ENCODE measurements at places on chromosomes 2 and 18.
A peak's percentile ranks its signal among the peaks of the same experiment; 100 is the strongest.

DNA sequence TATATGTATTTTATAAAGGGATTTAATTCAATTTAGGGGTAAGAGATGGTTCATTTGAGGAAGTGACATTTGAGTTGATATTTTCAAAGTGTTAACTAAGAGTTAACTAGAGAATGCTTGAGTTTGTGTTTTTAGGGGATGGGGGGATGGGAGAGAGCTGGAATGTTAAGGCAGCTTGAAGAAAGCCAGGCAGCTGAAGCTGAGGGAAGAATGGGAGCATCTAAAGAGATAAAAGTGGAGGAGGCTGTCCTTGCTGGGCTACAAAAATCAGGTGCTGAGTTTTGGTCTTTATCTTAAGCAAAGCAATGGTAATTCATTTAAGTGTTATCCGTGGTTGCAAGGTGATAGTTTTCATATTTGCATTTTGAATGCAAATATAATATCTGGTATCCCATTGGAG, 9.2 kb downstream of the CHST9 start:
- DNase-seq, result no peak

- DNase-seq, result no peak
These were observed 910.8 kb upstream of the CDH2 start for GRCh38 chr18:29087616-29088246.

DNA sequence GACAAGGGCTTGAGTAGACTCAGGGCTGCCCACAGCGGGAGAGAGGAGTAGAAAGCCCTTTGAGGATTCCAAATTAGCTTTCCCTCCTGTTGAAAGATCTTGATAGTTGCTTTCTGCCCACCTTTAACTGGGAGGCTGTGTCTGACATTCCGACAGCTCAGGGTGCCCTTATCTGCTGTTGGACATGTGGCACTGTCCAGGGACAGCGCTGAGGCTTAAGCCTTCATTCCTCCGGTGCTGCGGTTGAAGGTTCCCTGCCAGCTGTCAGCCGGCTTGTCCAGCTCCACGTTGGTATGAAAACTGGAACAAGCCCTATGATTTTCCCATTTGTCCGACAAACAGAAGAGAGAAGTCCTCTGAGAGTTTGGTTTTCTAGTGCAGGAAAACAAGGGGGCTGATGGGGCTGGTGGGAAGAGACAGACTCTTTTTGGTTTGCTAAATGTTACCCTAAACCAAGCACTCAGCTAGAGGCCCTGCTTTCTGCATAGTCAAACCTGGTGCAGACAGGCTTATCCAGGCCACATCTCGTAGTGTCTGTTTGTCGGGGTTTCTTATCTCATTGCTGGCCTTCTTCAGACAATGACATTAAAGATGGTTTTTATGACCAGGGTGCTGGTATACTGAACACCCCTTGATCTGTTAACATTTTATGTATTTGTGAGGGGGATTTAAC, 24.5 kb downstream of the GREB1 start:
- no peak for DNase-seq

GRCh38 chr2:35410431-35411061, 945.0 kb upstream of the CRIM1 start:
- DNase-seq, result no peak

DNA sequence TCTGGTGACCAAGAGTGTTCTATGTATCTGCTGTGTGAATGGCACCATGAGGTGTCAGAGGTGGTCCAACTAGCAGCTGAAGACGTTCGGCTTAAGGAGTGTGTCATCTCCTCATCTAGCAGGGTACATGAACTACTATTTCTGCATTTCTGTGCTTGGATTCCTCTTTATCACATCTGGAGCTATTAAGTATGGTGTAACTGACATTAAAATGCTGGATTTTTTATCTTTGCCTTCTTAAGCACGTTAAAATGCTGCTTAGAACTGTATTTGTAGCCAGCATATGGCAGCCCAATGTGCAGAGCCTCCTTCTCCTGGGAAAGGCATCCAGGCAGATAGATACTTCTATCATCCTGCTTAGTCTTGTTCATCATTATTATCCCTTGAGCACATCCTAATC, 409.3 kb upstream of the MMADHC start:
- DNase-seq, result no peak

DNA sequence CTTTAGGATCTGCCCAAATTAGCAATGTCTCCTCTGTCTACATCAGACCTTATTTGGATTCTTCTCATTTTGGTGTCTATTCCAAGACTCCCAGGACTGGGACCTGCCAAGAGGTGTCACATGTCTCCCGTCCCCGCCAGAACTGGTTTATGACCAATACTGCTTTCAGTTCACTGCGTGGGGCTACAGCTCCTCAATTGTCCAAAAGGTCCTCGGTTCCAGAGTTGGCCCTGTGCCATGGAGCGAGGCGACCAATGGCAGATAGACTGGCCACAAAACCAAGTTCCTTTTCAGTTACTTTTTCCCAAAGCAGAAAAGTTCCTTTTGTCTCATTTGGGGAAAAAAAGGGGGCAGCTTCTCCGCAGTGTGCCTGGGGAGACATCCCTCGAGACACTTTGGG, 144.1 kb upstream of the ZNF236 start:
- no peak for DNase-seq

DNA sequence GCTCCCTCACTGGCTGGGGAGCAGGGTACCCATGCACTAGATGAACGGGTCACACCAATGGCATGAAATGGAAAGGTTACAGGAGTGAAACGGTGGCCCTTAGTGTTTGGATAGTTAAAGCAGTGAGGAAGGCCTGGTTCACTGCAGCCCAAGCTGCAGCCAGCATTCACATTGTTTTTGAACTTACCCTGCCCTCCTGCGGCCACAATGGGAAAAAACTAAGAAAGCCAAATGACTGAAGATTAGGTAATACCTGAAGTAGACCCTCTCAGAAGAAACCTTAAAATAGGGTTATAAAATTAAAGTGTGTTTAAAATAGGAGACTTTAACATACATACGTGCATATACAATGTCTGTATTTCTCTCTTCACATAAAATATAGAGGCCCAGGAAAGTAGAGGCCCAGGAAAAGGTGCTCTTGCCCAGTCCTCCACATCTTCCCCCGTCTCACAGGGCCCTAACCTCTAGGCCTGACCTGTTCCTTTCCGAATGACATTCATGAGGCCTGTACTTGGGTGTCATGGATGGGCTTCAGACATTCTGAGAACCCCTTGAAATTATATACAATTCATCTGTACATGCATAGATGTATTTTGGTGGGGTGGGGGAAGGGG, 33.3 kb downstream of the DOK1 start:
- DNase-seq, result peak; percentile 28

DNA sequence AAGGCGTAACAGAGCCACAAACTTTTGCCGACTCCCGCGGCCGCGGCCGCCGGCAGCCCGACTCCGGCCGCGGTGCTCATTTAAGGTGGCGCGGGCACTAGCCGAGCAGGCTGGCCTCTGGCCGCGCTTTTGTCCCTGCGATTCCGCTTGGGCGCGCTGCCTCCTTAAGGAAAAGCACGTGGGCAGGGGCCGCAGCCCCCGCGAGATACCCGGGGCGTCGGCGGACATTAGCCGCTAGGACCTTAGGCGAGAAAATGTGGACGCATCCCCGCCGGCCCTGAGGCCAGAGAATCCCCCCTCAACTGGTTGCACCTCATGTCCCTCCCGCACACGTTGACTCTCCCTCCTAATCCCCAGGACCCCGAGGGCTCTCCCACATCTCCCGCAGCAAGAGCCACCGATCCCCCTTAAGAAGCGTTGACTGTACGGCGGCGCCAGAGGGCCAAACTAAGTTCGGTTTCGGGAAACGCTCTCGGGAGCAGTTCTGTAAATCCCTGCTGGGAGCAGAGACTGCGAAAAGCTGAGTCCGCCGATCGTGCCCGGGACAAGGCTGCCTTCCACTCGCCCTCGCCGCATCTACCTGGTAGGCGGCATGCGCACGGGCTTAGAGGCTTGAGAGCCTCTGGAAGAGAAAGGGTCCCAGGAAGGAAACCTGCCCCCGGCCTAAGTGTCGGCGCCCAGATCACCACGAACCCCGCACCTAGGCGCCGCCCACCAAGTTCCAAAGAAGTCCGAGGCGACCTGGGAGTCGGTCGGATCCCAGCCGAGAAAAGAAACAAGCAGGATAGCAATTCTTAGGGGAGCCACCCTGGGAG, 1.8 kb upstream of the SATB2 start:
- no peak for DNase-seq

- DNase-seq, result no peak
These were observed 157.1 kb downstream of the PRPF40A start for GRCh38 chr2:152560166-152560565.

GRCh38 chr2:170817093-170818035, 677 bp downstream of the GAD1 start:
- DNase-seq, result no peak

DNA sequence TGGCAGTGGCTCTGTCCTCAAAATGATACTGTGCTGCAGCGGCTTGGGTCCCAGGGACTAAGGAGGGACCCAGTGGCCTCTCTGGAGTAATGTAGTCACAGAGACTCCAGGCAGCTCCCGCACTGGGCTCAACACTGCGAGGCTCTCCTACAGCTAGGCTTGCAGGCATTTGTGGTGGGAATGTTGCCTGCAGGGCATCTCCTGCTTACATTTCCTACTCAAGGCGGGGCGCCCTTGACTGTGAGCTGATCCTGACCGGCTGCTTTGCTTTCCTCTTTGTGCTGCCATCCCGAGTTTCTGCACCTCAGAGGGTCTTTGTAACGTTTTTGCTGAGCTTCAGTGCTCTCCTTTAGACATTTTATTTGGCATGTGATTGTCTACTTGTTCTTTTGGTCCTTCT, 177.4 kb upstream of the FN1 start:
- DNase-seq, result no peak

- DNase-seq, result no peak
These were observed 11.5 kb downstream of the ASAP2 start for GRCh38 chr2:9217838-9218770.

GRCh38 chr2:207768168-207768865, 1.4 kb downstream of the FZD5 start:
- DNase-seq, result no peak

DNA sequence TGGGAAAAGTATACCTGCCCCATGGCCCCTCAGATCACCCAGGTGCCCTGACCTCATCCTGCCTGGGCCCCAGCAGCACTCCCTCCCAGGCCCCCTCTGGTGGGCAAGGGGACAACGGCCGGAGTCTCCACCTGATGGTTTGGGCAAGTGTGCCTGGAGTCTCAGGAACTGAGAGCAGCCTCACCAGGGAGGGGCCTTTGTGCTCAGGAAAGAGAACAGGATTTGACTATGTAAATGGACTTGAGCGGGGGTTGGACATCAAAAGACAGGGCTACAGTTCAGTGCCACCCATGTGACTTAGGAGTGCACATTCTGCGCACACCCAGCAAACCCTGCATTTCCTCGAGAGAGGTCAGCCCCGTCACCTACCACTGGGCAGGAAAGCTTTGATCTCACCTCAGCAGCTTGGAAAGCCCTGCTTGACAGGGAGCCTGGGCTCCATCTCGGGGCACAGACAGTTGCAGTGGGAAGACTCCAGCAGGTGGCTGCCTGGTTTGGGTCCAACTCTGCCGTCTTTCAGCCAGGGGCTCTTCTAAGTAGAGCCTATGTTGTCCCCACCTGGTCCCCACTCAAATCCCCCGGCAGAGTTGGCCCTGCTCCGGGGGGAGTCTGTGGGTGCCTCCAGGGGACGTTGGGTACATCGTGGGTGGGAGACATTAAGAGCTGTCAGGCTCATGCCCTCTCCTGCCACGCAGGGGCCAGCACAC, 3.3 kb downstream of the INPP5D start:
- no peak for DNase-seq

DNA sequence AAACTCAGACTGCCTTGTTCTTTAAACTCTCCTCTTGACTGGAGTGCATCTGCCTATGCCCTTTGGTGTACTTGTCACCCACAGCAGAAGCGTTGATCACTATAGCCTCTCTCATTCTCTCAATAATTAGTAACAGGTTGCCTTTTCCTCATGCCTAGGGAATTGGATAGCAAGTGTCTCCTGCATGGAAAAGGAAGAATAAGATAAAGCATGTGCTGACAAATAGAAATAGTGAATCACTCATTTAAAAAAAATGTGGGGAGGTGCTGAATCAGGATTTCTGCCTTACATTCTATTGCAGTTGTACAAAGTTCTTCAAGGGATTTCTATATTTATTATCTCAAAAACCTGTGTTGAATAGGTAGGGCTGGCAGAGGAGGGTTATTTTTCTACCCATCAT, 323.0 kb downstream of the TXNL1 start:
- DNase-seq, result no peak

DNA sequence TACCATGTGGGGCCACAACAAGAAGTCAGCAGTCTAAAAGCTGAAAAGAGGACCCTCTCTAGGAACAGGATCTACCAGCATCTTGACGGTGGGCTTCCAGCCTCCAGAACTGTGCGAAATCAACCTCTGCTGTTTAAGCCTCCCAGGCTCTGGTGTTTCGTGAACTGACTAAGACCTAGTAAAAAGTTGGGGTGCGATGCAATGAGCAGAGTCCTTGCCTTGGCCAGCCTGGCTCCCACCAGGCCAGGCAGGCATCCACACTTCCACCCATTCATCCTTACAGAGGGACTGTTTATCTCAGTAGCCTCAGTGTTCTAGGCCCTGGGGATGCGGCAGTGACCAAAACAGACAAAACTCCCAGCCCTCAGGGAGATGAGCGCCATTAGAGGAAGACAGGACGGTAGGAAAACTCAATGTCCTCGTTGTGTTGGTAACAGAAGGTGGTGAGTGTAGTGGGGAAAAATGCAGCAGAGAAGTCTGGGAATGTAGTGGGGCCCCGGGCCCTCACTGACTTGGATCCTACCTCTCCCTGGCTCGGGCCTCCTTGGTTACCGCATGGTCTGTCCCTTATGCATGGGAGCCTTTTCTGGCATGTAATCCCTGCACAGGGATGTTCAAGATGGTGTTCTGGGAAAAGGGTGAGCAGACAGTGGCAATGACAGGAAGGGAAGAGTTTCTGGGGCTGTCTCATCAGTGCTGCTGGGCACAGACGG, 271.8 kb upstream of the HS6ST1 start:
- no peak for DNase-seq

DNA sequence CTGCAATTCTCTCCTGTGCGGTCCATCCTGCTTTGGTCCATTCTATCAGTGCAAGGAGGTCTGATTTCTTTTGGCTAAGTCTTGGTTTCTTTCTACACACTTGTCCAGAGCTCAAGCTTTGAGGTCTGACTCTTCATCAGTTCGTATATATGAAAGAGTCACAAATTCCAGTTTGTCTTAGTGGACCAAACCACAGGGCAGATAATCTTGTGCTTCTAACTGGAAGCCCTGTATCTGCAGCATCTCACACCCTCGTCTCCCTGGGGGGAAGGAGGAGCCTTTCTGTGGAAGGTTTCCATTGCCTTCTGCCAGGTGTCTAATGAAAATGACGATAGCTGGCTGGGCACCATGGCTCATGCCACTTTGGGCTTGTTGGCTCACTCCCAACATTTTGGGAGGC, 148.5 kb downstream of the SPP2 start:
- DNase-seq, result no peak

- DNase-seq, result no peak
These were observed 46.3 kb downstream of the ANKMY1 start for GRCh38 chr2:240511351-240512108.

Measured in stimulated activated CD8-positive, alpha-beta memory T cell treated with anti-CD3 and anti-CD28 coated beads, Interleukin-4, amount 100 ng/mL, for 1 hour (primary cell).